HT-29 (cell line): ENCODE measurements at places on chromosomes 5 and 9. TPM values are rescaled to one million over a fixed set of nuclear protein-coding genes. Genes with fewer than 3 reads are reported as not detected.

DNA sequence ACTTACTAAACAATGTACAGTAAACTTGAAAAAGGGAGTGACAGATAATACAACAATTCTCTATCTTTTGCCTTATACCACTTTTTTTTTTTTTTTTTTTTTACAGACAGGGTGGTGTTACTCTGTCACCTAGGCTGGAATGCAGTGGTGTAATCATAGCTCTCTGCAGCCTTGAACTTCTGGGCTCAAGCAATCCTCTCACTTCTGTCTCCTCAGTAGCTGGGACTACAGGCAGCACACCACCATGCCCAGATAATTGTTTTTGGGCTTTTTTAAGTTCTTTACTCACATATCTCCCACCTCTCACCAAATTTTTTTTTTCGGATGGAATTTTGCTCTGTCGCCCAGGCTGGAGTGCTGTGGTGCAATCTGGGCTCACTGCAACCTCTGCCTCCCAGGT, 171.9 kb upstream of the SLC12A2 start:
- DNase-seq, result no peak

Gene LCN9
- not detected in 2 replicates for total RNA-seq

GRCh38 chr9:35771075-35771433, 17.0 kb upstream of the MSMP start:
- no peak for DNase-seq

DNA sequence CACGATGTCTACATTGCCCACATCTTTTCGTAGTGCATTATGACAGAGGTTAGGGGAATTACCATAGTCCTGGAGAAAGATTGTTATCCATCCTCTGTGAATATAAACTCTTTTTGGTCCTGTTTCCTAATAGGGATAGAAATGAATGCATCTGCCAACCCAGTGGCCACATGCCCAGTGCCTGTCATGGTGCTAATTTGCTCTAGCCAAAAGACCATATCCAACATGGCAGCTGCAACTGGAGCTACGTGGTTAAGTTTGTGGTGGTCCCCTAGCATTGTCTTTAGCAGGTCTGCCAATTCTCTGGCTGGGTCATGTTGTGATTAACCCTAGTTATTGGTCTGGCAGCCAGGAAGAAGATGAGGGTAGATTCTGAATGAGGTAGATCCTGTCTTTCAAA, 87.5 kb downstream of the FGF18 start:
- no peak for DNase-seq

- peak; percentile 63 for DNase-seq
These were observed 69.8 kb upstream of the CCDC112 start for GRCh38 chr5:115366223-115366622.

DNA sequence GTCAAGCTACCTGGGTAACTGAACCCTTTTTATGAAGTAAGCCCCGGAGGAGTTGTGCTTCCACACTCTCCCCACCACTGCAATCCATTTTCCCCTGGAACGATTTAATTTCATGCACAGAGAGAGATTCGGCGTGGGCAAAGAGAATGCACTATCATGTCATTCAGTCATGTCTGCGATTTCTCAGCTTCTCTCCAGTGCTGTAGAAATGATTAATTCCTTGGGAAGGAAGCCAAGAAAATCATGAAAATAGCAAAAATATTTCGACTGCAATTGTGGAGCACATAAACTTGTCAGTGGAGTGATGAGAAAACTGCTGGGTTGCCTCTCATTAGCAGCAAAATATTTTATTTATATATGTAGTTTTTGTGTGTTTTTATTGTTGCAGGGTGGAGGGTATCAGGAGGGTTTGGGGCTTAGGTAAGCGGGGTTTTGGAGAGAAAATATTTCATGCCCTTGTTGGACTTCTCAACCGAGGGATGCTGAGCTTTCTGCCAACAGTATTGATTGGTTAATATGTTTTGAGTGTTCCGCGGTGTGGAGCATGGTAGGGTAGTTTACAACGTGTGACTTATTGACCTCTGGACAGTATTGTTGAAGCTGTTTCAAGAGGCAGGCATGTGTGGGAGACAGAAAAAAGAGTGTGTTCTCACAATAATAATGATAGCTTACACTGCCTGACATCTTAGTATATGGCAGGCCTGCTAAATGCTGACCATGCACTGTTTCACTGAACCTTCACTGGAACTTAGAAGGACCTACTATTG, 69.3 kb downstream of the SGCD start:
- no peak for DNase-seq

DNA sequence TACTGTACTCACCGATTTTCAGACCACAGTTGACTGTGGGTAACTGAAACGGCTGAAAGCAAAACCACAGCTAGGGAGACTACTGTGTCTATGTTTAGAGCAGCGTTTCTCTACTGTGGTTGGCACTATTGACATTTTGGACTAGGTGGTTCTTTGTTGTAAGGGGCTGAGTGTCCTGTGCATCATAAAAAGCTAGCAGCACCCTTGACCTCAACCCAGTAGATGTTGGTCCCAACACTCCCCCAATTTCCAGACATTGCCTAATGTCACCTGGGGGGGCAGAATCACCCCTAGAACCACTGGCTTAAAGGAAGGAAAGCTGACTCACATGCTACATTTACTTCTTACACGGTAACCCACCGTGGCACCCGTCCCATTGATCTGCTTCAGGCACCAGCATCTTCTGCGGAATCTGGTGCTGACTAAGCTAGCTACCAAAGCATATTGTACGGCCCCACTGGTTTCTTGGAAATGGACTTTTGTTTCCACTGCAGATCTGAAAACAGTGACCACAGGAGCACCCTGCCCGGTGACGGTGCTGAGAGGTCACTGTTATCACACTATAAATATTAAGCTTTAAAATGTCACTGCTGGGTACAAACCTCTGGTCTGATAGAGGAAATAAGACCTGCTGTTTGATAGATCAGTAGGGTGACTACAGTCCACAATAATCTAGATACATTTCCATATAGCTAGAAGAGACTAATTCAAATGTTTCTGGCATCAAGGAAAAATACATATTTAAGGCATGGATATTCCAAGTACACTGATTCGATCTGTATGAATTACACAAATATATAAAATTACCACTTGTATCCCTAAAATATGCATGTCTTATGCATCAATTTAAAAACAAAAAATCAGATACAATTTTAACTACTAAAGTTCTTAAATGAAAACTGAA, 151.4 kb downstream of the HSD17B3 start:
- DNase-seq, result no peak

Gene GLE1
- 28.4 and 33.9 TPM in 2 replicates for total RNA-seq

DNA sequence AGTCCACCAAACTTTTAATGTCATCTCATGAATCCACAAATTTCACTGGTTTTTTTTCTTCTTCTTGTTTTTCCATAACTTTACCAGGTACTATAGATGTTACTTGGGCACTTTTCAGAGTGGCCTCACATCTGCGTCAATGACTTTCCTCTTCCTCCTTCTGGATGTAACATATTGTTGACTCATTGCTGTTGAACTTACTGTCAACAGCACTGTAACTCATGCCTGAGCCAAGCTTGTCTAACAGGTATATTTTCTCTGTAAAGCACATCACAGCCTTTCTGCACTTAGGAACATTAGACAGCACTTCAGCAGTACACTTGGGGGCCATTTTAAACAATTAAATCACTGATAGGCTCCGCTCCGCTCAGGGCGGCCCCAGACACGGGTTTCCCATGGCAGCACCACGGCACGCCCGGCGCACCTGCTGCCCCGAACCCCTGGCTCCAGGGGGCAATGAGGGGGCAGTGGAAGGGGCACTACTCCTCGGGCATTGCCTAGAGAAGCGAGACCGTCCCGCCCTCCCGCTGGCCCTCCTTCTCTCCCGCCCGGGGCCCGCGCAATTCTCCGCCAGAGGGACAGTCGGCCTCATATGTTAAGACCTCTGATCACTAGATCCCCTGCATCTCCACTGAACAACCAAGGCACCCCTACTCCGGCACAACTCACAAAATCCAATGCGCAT, 41.9 kb upstream of the SPATA31C2 start:
- DNase-seq, result no peak

DNA sequence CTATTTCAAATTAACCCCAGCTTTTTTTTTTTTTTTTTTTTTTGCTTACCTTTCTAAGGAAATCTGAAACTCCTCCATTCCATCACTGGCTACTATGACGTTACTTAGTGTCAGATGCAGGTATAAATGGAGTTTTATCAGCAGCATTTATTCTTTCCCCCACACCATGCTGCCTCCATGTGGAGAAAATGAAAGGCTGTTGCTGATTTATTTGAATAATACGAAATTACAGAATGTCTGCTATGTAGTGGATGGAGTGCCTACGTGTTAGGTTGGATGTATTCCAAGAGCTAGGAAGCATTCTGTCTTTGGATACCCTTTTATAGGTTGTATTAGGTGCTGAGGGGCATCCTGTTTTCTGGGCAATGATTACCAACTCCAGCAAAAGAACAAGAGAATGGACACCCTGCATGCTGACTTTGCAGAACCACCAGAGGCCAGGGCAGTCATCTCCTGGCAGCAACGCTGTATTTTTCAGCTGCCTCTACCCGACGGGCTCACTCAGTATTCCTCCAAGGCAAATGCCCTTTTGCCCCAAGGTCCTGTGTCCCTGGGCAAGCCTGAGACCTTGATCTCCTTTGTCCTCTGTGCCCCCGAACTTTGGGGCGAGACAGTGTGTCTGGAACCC, 199.5 kb downstream of the ALDH1A1 start:
- DNase-seq, result peak; percentile 67

Gene GARIN3
- not detected in 2 replicates for total RNA-seq

DNA sequence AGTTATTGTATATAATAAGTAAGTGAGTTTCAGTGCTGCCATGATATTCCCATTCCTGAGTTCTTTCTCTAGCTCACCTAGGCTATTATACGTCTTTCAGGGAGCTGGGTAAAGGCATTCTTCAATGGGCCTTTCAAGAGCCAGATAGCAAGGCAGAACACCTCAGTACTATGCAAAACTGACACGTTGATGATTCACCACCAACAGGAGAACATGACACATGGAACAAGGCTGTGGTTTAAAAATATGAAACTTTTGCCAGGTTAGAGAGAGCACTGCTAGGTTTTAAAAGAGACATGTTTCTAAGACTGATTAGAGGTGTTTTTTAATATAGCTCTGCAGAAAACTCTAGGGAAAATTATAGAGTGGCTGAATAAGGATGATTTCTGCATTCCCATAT, 95.9 kb downstream of the UGCG start:
- peak; percentile 30 for DNase-seq

Gene EPB41L4A
- total RNA-seq, result 0.48 and 2.2 TPM in 2 replicates

GRCh38 chr5:90307322-90307721, 102.2 kb downstream of the CETN3 start:
- DNase-seq, result no peak

DNA sequence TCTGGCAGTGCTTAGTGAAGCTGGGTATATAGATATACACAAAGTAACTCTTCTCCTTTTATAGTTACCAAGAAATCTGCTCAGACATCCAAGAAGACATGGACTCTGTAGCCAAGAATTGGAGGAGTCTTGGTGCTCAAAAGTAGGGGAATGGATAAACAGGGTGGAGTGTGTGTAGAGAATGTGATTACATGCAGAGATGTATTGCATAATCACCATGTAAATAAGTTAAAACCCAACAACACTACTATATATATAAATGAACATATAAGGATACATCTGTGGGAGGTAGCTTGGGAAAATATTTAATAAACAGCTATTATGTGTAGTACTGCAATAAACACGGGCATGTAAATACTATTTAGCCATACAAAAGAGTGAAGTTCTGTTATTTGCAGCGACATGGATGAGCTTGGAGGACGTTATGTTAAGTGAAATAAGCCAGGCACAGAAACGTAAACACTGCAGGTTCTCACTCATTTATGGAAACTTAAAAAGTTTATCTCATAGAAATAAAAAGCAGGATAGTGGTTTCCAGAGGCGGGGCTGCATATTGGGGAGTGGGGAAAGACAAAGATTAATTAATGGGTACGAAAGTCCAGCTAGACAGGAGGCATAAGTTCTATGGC, 207.5 kb downstream of the TENT4A start:
- DNase-seq, result no peak

DNA sequence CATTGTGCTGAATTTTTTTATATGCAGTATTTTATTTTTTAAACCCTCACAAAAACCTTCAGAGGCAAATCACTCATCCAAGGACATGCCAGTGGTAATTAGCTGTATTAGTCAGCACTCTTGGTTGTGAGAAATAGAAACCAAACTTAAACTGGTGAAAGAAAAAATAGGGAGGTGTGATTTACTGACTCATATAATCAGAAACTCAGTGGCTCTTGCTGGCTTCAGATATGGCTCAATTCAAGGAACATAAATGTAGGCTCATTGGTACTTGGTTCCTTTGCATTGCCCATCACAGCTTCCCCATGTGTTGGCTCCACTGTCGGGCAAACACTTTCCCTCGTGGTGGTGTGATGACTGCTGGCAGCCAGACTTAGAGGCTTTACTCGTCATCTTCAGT, 497.2 kb downstream of the MAT2B start:
- no peak for DNase-seq
